Kidney (tissue), 22 donors: ENCODE measurements at places on chromosomes 16 and 17.

DNA sequence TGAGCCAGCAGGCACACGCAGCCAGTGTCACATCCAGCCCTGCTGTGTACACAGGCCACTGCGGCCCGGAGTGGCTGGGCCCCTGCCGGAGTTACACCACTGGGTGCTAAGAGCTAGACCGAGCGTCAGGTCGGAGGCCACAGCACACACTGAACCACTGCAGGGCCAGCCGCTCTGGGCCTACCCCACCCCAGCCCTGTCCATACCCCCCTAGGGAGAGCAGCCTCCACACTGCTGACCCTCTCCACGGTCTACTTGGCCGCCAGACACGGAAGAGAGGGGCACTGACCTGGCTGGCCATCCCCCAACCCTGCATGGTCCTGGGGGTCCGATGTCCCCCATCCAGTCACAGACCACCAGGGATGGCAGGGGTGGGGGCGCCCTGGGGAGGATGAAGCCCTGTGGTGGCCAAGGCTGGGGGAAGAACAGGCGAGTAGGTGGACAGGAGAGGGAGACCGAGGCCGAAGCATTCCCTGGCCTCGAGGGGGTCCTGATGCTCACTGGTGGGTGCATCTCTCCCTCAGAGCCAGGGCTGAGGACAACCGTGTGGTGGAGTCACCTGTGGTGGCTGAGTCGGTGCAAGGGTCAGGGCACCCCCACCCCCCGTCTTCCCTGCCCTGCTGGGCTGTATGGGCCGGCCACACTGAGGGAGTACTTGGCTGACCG is 34.9 kb upstream of the ZC3H18 start:
- DNase-seq: no peak

DNA sequence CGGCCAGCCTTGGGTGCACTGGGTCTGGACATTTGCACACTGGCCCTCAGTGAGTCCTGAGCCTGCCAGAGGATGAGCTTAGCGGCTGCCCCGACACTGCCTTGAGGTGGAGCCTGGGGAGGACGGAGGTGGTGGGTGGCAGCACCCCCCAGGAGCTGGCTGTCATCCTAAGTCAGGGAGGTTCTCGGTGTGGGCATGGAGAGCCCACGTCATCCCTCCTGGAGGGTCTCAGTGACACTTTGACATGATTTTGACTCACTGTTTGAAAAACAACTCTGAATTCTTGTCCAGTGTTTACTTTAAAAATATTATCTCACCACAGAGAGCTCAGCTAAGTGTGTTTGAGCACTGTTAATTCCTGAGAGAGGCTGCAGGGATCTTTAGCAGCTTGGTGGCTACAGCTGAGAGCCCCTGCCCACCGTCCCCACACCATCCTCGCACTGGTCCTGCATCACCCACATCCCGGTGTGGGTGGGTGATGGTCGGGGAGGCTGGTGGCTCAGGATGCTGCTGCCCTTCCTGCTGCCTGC is 63.1 kb downstream of the BANP start:
- DNase-seq: no peak

GRCh38 chr16:68251832-68252231 is 6.7 kb downstream of the PLA2G15 start:
- DNase-seq: no peak

DNA sequence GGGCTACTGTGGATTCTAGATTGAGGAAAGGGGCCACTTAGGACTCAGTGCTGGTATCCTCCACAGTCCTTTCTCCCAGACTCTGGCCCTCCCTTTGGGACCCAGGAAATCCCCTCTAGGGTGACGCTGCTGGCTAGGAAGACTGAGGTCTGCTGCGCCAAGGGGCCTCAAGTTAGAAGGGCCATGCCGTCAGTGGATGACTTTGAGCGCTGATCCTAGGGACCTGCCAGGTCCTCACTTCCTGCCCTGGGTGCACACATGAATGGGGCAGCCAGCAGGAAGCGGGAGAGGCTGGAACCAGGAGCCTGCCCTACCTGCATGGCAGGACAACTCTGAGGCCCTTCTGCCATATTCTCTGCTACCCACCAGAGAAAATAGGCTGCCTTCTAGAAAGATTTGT is 145.0 kb downstream of the RAB11FIP4 start:
- DNase-seq: no peak

- DNase-seq: no peak
Measured at GRCh38 chr16:13611596-13611995, 308.4 kb upstream of the ERCC4 start.

DNA sequence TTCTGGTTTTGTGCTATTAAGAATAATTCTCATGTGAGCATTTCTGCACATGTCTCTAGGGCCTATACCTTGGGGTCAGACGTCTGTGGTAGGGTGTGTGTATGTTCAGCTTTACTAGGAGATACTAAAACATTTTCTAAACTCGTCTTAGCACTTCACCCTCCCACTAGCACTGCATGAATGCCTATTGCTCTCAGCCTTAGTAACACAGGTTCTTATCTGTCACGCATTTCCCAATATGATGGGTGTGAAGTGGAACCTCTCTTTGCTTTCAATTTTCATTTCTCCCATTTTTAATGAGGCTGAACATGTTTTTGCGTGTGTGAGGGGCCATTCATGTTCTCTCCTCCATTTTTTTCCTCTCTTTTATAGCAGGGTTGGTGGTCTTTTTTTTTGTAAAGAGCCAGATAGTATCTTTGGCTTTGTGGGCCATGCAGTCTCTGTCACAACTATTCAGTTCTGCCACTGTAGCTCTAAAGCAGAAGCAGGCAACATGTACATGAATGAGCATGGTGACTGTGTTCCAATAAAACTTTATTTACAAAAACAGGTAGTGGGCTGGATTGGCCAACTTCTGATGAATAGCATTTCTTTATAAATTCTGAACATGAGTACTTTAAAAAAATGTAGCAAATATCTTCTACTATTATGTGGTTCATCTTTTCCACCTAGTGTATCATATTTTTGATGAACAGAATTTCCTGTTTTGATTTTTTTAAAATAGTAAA is 354.0 kb downstream of the XYLT1 start:
- DNase-seq: no peak

- no peak for DNase-seq
Measured at GRCh38 chr17:70183508-70183907, 14.2 kb downstream of the KCNJ2 start.

GRCh38 chr17:19868079-19868395 is 301 bp upstream of the ULK2 start:
- DNase-seq: no peak

GRCh38 chr16:75011634-75012307 is 12.9 kb downstream of the ZNRF1 start:
- DNase-seq: no peak

DNA sequence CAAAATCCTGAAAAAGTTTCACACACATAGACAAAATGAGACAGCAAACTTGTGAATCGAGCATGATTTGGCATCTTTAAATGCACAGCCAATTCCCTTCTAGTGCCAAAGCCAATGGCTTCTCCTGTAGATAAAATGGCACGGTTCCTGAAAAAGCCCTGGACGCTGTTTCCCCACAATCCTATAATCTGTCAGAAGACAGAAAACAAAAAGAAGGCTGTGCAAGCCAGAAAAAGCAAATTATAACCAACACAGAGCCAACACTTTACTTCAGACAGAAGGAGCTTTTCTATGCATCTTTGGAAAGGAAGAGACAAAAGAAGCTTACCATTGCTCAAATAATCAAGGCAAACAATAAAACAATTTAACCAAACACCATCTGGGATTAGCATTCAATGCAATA is 23.8 kb downstream of the FAM222B start:
- DNase-seq: no peak

DNA sequence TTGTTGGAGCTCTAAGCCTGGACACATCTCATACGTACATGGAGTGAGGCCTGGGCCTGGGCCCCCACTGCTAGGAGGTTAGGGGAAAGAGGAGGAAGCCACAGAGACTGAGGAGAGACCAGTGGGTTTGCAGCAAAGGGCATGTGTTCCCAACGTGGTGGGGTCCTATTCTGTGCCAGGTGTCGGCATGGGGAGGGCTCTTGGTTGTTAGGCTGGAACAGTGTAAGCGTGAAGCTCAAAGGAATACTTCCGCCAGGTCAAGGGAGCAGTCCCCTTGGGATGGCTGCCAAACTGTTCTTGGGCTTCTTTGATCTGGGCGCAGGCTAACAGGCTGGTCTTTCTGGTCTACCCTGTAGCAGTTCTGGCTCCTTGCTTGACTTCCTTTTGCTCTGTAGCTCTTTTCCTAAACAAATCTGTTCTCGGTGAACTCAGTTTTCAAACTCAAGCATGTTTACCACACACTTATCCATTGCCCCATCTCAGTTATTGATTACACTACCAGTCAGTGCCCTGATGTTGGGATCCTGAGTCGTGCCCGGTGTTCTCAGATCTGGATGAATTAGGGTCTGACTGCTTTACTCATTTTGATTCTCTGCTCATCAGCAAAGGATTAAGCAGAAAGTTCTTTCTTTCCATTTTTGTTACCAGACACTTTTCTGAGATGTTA is 36.4 kb downstream of the GPT2 start:
- no peak for DNase-seq

- no peak for DNase-seq
Measured at GRCh38 chr16:88924834-88925539, 52.0 kb downstream of the CBFA2T3 start.

- DNase-seq: no peak
Measured at GRCh38 chr17:12994341-12995074, 23.3 kb downstream of the ELAC2 start.

GRCh38 chr17:83152227-83152744 is 72.9 kb downstream of the METRNL start:
- no peak for DNase-seq

DNA sequence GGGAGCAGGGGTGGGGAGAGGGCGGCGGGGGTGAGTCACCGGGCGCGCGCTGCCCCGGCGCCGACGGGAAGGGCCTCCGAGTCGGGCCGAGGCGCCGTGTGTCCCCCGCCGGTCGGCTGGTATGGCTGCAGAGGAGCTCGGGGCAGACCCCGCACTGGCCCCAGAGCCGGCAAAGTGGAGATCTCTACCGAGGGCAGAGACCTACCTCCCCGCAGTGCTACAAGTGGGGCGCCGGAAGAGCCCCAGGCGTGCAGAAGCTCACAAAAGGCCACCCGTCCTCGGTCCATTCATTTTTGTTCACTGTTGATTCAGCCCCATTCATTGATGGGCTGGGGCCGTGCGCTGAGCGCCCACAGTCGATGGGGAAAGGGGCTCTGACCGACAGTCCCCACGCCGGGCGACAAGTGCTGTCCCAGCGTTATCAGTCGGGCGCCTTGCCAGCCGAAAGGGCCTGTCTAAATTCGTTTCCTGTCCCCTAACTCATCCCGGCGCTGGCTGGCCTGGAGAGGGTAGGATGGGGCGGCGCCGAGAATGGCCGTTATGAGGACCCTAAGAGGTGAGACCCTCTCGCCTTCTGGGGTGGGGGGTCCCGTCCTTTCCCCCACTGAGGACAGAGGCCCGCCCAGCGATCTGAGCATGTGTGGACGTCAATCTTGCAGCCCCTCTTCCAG is 709 bp upstream of the ENO3 start:
- peak; percentile 79 for DNase-seq

DNA sequence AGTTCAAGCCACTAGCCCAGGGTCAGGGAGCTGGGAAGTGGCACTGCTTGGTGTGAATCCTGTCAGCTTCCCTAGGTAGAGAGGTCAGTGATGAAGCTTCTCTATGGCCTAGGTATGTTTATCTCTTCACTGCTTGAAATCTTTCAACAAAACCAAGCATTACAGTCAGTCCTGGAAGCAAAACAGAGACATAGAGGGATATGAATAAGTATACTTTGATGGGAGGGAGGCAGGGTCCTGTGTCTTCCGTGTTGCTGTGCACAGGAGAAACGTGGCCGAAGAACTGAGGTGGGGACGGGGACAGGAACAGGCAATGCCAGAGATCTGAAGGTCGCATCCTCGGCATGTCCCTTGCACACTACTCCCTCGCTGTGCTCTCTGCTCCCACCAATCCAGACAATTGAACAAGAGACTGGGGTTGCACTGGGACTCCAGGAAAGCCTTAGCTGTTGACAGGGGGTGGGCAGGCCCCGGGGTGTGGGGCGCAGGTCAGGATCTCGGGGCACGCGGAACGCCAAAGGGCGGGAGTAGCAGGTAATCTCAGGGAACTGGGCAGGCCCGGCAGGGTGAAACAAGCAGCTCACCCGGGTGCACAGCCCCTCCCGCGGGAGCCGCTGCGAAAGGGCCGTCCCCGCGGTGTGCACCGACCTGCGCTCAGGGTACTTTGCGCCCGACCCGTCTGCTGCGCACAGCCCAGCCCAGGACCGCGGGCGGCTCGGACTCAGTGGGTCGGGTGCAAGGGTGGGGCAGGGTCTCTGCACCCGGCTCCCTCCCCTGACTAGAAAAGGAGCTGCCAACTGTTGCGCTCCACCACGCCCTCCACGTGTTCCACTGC is at the start of gene MT1H:
Gene MT1H (plus strand): TSS at position 810 of the 835 bp plus-strand sequence. CDS start 71 bp downstream, outside the sequence.
- no peak for DNase-seq

GRCh38 chr16:75099738-75100602 is 16.6 kb downstream of the LDHD start:
- no peak for DNase-seq

- no peak for DNase-seq
Measured at GRCh38 chr17:30920683-30921543, 832 bp upstream of the ADAP2 start.

DNA sequence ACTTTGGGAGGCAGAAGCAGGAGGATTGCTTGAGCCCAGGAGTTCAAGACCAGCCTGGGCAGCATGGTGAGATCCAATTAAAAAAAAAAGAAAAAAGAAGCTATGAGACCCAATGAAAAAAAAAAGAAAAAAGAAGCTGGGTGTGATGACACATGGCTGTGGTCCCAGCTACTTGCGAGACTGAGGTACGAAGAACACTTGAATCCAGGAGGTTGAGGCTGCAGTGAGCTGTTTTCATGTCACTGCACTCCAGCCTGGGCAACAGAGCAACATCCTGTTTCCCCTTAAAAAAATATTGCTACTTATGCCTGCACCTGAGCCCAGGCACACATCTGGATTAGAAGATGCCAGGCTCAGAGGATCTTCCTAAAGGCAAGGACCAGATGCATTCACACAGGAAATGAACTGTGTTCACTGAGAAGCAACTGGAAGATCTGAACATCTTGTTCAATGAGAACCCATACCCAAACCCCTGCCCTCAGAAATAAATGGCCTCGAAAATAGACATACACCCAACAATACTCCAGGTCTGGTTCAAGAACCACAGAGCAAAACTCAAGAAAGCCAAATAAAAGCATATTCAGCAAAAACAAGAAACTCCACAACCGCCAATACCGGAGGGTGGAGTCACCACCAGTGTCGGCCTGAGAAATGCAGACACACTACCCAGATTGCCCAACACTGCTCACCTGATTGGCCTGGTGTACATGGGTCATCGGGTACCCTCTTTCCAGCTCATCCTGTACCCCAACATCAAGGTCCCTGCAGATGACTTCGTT is 4.4 kb downstream of the RNF135 start:
- DNase-seq: no peak

- DNase-seq: no peak
Measured at GRCh38 chr17:71157297-71157696, 963.5 kb upstream of the SOX9 start.

DNA sequence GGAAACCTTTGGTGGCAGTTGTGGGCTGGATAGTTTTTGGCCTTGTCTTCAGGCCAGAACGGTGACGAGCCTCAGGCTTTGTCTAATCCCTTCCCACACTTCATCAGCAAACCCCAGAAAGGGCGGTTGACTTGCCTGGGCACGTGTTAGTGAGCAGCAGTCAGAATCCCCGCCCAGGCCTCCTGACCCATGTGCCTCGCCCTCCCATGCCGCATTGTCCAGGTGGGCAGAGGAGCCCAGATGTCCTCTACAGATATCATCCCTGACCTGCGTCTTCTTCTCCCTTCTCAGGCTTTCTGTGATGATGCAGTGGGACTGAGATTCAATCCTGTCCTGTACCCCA is 82.5 kb downstream of the OR1D5 start:
- no peak for DNase-seq

GRCh38 chr17:27576477-27577083 is 54.4 kb upstream of the LGALS9 start:
- peak; percentile 5 for DNase-seq
